Osteoblast (primary cell): ENCODE measurements at places on chromosomes 1 and 21. TPM values are rescaled to one million over a fixed set of nuclear protein-coding genes. Genes with fewer than 3 reads are reported as not detected.
A peak's percentile ranks its signal among the peaks of the same experiment; 100 is the strongest.

SEC22B gene
- 95.2 and 118 TPM in 2 replicates for total RNA-seq

ALX3 gene
- total RNA-seq = not detected in 2 replicates

LCE2B gene
- total RNA-seq = not detected in 2 replicates

ATP5PF gene
- 36.2 and 43.9 TPM in 2 replicates for total RNA-seq

RGS8 gene
- not detected in 2 replicates for total RNA-seq

DNA sequence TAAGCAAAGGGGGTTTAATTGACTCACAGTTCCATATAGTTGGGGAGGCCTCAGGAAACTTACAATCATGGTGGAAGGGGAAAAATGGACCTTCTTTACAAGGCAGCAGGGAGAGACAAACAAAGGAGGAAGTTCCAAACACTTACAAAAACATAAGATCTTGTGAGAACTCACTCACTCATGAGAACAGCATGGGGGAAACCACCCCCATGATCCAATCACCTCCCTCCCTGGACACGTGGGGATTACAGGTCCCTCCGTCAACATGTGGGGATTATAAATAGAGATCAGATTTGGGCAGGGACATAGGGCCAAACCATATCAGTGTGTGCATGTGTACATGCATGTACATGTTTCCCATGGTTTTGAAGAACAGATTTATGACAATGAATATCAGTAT, 5.5 kb upstream of the SMG7 start:
- H3K4me3 ChIP-seq = no peak overlapping the region
- no peak overlapping the region for H3K27ac ChIP-seq
- no peak for DNase-seq
- H3K27me3 ChIP-seq = peaks cover 20% of the 10 kb centered on the region

DNA sequence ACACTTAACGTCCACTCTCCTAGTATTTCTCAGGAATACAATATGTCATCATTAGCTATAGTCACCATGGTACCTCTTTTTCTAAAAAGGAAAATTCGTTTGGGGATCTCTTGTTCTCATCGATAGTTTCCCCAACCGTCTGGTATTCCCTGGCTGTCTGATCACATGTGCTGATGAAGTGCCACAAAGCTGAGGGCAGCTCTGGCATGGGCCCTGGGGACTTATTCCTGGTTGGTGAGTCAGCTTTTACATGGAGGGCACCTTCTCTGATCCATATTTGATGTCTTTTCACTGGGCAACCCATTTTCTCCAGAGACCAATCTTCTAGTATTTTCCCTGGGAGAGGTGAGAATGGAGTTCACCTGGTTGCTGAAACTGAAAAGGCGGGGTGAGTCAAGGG, 39.5 kb downstream of the CHD1L start:
- peaks cover 50% of the 10 kb centered on the region for H3K36me3 ChIP-seq
- H3K27me3 ChIP-seq = no peaks in the 10 kb centered on the region

GRCh38 chr1:146051452-146051851, 29.9 kb upstream of the HJV start:
- no peaks in the 10 kb centered on the region for H3K36me3 ChIP-seq
- peak overlapping the region; percentile 72 for H3K27ac ChIP-seq
- peak overlapping the region; percentile 46 for H3K4me3 ChIP-seq
- no peak for DNase-seq

- DNase-seq = peak; percentile 57
- H3K27ac ChIP-seq = peak overlapping the region; percentile 78
- no peaks in the 10 kb centered on the region for H3K27me3 ChIP-seq
- no peaks in the 10 kb centered on the region for H3K36me3 ChIP-seq
- peak overlapping the region; percentile 59 for H3K4me3 ChIP-seq
Measured at GRCh38 chr1:198088360-198089071, 68.3 kb upstream of the NEK7 start.

DNA sequence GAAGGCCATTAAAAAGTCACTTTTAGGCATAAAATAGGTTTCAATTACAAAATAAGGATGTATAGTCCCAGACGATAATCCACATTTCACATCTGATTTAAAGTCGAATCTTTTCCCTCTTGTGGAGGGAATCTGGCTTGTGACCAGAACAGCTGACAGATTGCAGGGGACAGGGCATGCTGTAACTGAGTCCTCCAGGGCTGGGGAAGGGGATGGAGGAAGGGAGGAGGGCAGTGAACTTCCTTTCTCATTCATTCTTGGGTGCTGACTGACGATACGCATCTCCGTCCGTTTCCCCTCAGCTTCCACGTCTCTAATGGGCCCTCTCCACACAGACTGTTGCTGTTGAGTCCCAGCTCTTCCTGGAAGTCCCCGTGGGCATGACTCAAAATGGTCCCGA, 108.1 kb upstream of the CSF3R start:
- no peak overlapping the region for H3K27ac ChIP-seq
- H3K36me3 ChIP-seq = no peaks in the 10 kb centered on the region
- H3K27me3 ChIP-seq = peaks cover 4% of the 10 kb centered on the region
- no peaks in the 10 kb centered on the region for H3K4me1 ChIP-seq
- no peak overlapping the region for H3K4me3 ChIP-seq

- H3K27me3 ChIP-seq = no peaks in the 10 kb centered on the region
- H3K27ac ChIP-seq = no peak overlapping the region
Measured at GRCh38 chr1:186569856-186570255, 108.9 kb upstream of the PDC start.

DNA sequence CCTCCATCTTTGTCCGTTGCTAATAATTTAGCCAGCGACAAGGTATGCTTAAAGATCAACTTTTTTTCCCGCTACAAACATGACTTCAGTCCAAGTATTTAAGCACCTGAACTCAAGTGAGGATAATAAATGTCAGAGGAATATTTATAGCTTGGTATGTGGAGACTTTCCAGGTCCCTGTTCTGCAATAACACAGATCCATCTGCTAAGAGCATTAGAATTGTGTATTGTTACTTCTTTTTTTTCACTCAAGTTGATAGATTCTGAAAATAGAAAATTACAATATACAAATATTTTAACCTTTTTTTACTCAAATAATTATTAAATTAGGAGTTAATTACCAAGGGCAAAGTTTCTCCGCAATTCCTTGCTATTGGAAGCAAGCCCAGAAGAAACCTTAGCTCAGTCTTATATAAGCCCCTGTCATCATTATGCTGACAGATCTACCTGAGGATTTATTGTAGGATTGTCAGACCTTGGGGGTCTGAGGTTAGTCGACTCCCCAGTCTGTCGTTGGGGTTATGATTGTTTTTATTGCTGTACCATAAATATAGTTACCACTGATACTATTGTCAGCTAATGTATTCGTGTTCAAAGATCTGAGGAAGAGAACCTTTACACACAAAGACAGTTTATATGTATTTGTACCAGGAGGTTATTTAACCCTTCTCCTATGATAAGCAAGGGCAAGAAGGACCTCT, 337.9 kb downstream of the TBX15 start:
- no peak for DNase-seq
- H3K4me1 ChIP-seq = no peaks in the 10 kb centered on the region
- no peak overlapping the region for H3K27ac ChIP-seq
- H3K27me3 ChIP-seq = no peaks in the 10 kb centered on the region
